ENCODE measurements at places on chromosomes 16 and 17.
A peak's percentile ranks its signal among the peaks of the same experiment; 100 is the strongest.

GRCh38 chr16:1300664-1301476 is 8.6 kb upstream of the UBE2I start:
- peak; percentile 93 for DNase-seq

DNA sequence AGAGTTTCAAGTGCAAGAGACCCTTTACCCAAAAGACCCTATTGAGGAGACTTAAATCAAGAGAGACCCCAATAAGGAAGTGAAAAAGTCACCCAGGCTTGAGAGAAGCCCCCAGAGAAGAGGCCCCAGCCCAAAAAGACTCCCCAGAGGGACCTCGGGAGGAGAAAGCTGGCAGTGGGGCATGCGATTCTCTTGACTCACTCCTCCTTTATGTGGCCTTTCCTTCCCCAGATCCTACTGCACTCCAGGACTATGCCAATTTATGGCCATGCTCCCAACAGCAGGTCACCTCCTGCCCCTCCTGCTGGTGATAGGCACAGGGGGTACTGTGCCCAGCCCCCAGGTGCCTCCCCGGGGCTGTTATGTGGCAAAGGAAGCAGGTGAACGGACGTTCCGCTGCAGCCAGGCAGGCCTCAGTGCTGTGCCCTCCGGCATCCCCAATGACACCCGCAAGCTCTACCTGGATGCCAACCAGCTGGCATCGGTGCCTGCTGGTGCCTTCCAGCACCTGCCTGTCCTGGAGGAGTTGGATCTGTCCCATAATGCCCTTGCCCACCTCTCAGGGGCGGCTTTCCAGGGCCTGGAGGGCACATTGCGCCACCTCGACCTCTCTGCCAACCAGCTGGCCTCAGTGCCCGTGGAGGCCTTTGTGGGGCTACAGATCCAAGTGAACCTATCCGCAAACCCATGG is 16.3 kb downstream of the LRRC3C start:
- no peak for DNase-seq

DNA sequence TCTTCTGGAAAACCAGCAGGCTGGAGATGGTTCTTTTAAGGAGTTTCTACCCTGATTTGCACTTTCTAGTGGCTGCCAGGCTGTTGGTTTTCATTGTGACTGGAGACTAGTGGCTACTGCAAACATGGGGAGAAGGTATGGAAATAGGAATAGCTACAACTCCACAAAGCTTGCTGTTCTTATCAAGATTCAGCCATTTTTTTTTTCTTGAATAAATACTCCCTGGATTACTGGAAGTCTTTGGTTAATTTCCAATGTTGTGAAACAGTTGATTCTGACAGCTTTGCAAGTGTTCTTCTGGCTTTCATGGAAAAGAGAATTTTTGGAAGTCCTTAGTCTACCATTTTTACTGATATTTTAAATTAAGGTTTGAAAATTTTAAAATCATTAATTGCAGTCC is 277.7 kb downstream of the HS3ST3A1 start:
- DNase-seq = no peak

DNA sequence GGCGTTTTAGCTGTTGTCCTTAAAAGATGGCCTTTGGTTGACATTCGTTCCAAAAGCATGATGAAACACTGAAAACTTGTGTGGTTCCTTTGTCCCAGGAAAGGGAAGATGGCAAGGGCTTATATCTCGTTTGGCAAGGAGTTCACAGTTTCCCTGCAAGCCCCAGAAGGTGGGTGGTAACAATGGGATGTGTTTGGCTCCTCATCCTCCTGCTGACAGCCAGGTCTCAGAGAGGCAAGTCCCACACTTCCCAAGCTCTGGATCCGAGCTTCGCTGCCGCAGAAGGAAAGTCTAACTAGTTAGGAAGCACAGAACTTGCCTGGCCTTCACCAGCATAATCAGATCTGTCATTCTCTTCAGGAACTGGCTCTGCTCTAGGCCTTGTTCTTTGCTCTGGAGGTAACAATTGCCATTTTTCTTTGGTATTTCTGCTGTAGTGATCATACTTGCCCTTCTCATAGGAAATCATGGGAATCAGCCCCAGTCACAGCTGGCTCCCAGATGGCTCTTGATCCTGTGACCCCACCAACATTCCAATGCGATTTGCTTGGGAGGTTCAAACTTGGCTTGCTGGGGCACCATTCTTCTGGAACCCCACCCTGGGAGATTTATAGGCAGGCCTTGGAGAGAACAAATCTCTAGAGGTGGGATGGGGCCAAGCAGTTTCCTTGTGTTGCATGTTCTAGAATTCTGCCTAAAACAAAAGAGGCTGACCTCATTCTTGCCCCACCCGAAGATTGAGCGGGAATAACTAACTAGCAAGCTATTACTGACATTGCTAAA is 17.9 kb downstream of the KPNA2 start:
- no peak for DNase-seq

- peak; percentile 81 for DNase-seq
Observed at GRCh38 chr16:29662729-29663015, 375 bp upstream of the SPN start.

GRCh38 chr16:53895433-53895832 is 191.5 kb downstream of the FTO start:
- DNase-seq = no peak

DNA sequence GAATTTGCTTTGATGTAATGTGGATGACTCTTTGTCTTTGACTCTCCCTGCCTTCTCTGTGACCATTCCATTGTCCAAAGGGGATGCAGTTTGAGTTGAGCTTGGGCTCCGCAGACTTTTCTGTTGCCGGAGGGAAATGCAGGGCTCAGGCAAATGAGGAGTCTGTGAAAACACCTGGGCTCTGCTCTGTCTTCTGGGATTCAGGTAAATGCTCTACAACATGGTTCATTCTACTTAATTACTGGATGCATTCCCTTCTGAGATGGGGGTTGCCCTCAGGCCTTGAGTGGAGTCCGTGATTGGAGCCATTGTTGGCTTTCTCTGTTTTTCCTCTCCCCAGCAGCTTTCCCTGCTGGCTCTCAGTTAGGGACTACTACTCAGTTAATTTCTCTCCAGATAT is 26.4 kb upstream of the SPNS2 start:
- DNase-seq = no peak

DNA sequence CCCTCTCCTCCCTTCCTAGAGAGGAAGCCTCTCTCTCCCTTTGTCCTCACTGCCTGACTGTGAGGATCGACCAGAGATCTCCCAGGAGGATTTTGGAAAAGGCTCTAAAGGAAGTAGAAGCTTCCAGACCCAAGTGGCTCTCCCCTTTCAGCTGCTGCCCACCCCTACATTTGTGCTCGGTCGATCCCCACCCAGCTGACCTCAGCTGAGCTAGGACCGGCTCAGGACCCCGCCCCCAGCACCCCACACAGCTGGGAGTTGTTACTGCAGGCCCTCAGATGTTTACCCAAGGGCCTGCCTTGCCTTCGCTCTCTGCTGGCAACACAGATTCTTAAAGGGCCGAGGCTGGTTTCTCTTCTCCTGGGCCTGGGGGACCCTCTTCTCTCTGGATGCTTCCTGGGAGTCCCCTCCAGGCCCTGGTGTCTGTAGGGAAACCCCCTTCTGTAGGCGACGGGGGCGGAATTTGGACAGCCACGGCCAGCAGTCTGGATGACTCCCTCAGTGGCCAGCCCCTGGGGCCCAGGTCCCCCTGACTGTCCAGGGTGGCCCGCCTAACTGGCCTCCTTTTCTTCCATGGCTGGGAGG is 26.9 kb upstream of the TIMP2 start:
- DNase-seq = no peak

GRCh38 chr16:8959921-8960787 is 3.6 kb downstream of the USP7 start:
- DNase-seq = no peak
